ENCODE measurements at places on chromosomes 3 and 15.

DNA sequence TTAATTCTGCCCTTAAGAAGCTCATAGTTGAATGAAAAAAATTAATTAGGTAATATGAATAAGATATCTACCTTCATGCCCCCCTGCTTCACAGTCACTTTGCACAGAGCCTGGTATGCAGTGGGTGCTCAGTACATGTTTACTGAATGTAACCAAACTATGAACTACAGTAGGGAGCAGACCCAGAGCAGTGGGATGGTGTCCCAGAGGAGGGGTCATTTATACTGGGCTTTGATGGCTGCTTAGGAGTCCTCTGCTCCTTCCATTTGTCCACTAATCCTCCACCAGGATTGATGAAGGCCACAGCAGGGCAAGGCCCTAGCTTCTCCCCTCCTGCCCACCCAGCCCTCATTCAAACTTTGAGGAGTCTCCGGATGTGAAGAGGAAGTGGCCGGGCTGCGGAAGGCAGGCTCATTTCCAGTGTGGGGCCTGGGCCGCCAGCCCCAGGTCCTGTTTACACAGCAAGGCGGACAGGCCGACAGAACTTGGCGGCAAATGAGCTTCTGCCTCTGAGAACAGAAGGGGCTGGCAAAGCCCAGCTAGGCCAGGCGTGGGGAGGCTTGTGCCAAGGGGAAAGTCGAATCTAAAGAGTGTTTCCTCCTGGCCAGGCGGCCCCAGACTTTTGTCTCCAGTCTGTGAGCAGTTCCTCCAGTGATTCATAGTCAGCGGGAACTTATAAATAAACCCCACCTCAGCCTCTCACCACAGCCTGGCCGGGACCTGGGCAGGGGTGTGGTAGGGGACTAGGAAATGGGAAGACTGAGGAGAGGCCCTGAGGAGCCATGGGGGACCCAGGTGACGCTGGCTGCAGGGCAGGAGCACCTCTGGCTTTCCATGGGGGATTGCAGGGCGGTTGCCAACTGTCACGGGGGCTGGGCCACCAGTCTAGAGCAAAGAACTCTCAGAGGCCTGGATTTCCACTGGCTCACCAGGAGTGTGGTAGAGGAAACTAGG lies 51.6 kb upstream of the LCTL start:
- DNase-seq: peak; percentile 88

DNA sequence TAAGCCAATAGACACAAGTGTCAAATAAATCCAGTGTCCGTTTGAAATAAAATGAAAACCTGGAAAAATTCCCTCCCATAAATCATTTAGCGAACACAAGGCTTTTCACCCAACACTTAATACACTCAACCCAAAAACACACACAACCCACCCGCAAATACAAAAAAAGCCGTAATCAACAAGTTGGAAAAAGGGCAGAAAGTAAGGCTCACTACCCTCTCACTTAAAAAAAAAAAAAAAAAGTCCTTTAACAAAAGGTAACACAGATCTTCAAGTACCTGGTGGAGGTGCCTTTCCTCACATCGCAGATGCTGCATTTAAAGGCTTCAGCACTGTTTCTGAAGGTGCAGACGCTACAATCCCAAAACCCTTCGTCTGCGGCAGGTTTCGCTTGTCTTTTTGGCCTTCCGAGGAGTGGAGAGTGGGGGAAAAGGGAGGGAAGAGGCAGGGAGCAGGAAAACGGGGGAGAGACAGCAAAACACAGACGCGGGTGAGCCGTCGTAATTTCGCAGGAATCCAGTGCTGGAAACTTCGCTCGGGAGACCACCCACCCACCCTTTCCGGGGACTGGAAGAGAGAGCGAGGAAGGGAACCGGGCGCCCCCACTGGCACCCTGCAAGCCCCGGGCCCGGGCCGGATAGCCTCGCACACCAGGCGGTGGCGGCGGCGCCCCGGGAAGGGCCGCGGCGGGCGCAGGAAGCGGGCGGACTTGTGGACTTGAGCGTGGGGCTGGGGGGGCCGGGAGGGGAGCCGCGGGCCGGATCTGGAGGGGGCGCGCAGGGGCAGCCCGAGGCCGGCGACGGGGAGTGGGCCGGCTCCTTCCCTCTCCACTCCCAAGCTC lies 401.8 kb downstream of the SHQ1 start:
- peak; percentile 49 for DNase-seq

- DNase-seq: peak; percentile 55
These were observed 289.6 kb downstream of the UACA start for GRCh38 chr15:70473581-70474370.

DNA sequence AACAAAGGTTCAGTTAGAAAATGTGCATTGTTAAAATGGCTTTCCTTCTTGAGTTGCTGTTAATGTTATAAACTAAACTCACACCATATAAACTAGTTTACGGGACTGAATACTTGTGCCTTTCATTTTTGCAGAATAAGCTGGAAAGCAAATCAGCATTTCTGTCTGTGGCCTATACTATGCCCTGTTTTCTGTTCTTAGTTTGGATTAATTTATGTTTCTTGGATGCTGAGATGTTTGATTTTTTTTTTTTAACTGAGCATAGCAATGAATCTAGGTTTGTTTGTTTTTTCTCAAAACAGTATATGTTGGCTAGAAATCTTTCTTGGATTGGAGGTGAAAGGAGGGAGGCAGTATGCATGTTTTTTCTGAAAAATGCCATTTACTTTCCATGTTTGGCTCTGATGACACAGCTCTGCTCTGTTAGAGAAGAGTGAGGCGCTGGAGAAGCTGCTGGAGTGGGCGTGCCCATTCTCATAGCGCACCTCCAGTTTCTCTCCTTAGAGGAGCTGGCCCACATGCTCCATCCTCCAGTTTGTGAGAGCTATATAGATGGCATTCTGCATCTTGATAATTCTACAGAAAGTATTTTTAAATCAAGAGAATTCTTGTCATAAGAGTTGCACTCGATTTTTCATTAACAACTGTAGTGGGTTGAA lies 423.6 kb upstream of the TPM1 start:
- no peak for DNase-seq

DNA sequence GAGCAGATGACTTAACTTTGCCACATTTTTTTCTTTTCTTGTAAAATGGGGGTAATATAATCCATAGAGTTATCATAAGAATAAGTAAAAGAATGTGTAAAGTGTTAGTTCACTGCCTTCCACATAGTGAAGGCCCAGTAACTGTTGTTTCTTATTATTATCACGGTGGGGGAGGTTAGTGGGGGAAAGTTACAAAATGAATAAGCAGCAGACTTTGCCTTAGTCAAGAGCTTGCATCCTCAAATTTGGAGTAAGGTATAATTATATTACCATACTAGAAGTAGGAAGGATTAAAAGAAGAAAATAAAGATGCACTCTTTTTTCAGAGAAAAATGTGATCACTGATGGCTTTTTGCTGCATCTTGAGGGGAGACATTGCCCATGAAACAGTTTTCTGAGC lies 247.6 kb downstream of the PTPRG start:
- no peak for DNase-seq

GRCh38 chr3:114649331-114649730 lies 355.5 kb downstream of the TIGIT start:
- DNase-seq: peak; percentile 29

DNA sequence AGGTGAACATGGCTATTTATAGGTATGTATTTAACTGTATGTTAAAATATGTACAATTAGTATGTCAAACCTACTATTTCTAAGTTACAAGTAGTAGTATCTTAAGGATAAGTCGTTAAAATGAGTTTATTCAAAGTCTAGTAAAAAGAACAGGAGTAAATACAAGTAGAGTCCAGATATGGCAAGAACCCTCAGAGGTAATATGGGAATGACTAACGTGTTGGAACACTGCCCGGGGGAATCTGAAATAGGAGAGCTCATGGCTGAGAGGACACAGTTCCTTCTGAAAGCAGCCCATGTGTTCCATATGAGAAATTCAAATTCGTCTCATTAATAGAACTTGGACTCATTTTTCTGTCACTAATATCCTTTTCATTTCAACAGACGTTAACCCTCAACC lies 158.8 kb downstream of the CLSTN2 start:
- DNase-seq: peak; percentile 43

GRCh38 chr15:66760097-66760967 lies 58.3 kb downstream of the SMAD6 start:
- DNase-seq: no peak

GRCh38 chr3:8506571-8507061 lies 5.0 kb downstream of the LMCD1 start:
- DNase-seq: no peak

DNA sequence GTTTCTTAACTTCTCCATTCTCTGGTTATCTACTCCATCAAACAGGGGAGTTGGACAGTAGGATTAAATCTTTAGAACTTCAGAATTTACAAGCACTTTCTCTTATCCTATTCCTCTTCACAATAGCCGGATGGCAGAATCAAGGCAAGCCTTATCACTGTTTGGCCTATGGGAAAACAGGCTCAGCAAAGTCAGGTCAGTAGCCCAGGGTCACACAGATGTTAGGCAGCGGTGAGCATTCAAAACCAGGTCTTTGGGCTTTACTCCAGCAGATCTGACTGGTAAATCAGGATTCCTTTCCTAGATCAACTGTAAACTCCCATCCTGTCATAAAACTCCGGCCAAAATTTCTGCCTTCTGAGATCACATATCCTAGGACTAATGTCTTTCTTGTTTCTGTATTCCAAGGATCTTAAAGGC lies 258.4 kb downstream of the OPA1 start:
- no peak for DNase-seq

GRCh38 chr3:59872128-59872527 lies 822.3 kb upstream of the CFAP20DC start:
- no peak for DNase-seq
